AG09309 (cell line): ENCODE measurements at places on chromosomes 12 and 14.
A peak's percentile ranks its signal among the peaks of the same experiment; 100 is the strongest.

DNA sequence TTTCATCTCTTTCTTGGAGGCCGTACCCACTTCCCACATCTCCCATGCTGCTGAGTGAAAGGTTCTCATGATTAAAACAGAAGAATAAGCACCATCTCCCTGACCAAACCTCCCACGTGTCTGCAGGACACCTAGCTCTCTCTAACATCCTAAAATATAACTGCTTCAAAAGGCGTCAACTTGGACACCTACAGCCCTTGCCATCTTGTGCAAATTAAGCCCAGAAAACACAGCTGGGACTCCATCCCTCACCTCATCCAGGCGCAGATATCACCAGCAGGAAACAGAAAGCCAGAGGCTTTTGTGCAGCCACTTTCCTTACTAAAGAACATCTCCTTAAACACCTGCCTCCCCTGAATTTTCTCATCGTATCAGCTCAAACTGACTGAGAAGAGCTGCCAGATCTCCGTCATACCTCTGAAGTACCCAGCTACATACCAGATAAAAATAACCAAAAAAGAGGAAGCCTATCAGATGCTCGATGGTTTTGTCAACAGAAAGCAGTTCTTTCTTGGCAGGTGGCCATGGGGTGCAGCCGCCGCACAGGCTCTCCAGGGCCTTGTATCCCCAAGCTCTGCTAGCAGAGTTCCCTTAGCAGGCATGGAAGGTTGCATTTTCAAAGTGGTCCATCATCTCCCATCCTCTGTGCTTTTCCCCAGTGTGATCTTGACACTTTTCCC lies 28.8 kb downstream of the MAP3K9 start:
- DNase-seq: no peak

DNA sequence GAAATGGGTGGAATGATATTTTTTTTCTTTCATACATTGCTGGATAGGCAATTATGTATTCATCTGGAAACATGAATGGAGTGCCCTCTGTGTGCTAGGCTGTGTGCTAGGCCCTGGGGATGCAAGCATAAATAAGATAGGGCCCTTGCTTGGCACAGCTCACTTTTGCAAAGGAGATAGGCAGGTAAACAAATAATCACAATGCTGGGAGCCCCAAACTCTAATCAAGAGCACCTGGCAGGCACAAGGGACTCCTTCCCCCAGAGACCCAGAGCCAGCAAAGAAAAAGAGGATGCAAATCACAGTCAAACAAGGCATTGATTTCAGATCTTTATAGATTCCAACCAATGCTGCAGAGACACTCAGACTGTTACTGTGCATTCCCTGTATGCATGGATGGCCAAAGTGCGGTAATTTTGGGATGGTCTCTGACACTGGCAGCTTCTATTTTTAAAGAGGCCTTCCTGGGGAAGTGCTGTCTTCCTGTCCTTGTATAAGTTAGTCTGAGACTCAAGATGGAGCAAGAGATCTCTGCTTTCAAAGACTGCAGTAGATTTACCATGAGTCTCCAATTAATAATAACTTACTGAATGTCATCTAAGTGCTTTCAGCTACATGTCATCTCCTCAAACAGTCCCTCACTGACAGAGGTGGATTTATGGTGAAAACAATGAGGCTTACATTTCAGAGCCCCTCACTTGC lies 45.1 kb upstream of the CPM start:
- DNase-seq: no peak

DNA sequence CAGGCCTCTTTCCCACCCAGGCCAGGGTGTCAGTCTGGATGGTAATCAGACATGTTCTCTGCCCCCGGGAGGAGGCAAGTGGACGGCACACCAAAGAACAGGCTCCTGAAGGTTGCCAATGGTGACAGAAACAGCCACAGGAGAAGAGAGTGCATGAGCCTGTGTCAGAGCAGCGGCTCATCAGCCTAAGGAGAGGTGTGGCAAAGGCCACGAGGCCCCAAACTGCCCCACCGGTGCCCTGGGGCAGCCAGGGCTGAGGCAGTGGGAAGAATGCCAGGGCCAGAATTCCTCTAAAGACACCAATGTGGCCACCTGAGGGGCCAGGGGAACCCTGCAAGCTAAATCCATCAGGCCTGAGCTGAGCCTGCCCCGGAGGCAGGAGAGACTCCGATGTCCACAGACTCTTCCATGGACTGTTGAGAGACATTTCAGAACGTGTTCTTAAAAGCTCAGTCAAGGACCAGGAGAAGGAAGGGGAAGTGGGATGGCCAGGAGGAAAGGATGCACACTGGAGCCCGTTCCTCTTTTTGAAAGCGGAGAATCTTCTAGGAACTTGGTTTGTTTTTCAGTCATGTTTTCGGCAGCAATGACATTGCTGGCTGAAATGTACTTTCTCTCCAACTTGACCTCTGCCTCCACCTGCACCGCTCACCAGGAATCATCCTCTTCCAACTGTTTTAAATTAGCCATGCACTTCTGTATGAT lies 176.3 kb upstream of the FKBP4 start:
- DNase-seq: no peak

DNA sequence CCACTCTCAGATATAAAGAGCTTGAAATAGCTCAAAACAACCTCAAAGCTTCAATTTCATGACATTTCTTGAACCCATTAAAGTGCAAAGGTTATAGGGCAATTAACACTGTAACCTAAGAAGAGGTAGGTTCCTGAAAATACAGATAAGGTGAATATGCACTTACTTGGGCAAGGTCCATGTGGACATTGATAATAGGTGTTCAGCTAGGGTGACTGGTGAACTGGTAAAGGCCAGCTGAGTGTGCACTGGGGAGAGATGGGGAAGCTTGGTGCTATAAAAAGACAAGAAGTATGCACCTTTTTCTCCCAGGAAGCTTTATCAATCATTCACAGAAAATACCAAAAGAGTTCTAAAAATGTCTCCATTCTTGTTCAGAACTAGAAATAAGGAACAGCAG lies 418.6 kb downstream of the SLC16A7 start:
- DNase-seq: no peak

DNA sequence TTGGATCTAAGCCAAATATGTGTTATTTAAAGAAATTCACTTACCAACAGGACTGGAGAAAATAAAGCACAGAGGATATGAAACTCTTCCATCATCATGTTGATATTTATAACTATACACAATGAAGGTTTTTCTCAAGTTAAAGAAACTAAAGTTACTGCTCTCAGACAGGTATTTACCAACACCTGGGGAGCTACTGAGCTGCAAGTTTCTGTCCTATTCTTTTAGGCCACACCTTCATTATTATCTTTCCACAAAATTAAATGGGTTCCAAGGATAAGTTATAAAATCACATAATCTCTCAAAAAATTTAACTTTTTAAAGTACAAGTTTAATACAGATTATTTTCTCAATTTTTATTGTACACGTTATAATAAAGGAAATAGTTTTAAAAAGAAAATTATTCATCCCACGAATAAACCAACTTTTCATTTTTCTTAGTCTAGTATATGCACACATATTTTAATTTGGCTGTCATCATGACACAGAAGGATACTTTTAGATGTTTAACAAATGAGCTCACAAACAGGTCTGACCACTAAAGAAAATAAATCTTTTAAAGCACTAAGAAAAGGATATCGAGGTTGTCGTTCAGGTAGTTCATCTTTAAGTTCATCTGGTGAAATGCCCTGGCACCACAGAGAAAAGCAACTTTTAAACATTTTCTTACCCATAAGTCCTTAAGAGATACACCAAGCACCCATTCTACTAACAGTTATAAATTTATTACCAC lies 7.8 kb downstream of the GMFB start:
- DNase-seq: no peak

DNA sequence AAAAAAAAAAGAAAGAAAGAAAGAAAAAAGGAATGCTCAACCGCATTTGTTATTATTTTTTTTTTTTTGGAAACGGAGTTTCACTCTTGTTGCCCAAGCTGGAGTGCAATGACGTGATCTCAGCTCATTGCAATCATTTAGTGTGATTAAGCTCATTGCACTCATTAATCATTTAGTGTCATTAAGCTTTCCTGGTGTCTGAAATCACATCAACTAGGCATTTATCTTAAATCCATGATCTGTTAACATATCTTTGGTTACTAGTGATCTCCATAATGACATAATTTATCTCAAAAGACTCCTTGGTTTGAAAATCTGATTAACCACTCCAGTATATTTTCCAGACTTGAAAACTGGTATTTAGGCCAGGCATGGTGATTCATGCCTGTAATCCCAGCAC lies 26.3 kb downstream of the ETFBKMT start:
- DNase-seq: no peak

DNA sequence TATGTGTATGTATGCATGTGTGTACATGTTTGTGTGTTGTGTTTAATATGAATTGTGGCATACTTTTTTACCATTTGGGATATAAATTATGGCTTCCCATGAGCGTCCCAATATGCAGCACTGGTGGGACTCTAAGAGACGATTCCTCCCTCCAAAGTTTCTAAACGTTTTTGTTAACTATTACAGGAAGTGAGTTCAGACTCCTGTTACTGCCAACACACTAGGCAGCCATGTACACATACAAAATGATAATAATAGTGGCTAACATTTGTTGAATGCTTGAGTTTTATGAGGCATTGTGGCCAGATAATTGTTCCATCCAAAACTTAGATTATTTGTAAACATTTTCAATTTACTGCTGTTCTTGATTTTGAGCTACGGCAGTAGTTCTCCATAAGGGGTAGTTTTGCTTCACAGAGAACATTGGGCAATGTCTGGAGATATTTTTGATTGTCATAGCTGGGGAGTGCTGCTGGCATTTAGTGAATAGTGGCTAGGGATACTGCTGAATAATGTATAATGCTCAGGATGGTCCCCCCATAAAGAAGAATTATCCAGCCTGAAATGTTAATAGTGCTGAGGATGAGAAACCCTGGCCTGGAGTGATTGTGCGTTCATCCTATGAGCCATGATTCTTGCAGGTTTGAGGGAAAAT lies 45.1 kb downstream of the ARID2 start:
- DNase-seq: no peak

GRCh38 chr14:98177551-98177950 lies 1094.4 kb downstream of the BCL11B start:
- no peak for DNase-seq

DNA sequence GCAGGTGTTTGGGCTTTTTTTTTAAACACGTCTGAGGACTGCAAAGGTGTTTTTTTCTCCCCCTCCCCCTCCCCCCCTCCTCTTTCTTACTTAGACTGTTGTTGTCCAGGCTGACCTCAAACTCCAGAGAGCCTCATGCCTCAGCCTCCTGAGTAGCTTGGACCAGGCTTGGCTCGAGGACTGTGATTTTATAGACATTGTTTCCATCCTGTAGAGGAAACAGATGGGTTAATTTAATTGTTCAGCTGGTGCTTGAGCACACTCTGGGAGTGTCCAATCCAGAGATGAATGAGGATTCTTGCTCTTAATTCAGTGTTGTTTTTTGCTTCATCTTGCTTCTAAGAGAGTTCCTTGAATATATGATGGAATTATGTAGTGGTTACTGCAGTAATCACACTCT lies 42.1 kb downstream of the RASSF3 start:
- DNase-seq: no peak

GRCh38 chr12:106918746-106919145 lies 37.0 kb upstream of the TMEM263 start:
- DNase-seq: no peak

DNA sequence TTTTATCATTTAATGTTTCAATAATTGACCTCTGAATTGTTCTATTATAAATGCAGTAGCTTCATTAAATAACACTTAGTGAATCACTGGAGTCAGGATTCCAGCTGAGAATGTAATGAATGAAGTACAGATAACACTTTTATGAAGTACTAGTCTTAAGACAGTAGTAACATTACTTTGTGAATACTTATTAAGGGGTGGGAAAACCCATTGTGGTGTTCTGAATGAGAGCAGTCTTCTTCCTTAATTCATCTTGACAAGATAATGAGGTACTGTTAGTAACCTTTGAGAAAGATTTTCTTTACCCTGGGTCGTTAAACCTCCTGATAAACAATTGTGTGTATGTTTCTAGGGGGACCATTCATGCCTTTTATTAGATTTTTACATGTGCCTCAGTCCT lies 12.7 kb downstream of the NUP107 start:
- DNase-seq: no peak

DNA sequence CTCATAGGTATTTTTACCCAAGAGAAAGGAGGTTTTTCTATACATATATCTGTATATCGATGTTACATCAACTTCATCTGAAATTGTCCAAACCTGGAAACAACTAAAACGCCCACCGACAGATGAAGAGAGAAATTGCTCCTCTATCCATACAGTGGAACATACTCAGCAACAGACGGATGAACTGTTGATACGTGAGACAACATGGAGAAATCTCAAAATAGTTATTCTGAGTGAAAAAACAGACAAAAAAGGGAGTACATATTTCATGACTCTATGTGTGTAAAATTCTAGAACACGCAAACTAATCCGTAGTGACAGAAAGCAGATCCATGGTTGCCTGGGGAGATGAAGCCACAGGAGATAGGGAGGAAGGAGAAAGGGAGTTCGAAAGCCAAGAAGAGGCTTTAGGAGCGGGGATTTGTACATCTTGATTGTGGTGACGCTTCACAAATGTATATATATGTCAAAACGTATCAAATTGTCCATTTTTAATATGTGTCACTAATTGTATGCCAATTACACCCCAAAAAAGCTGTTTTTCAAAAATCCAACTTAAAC lies 37.6 kb upstream of the C14orf180 start:
- no peak for DNase-seq

- DNase-seq: peak; percentile 70
Measured at GRCh38 chr12:632102-632696, 31.0 kb downstream of the NINJ2 start.

DNA sequence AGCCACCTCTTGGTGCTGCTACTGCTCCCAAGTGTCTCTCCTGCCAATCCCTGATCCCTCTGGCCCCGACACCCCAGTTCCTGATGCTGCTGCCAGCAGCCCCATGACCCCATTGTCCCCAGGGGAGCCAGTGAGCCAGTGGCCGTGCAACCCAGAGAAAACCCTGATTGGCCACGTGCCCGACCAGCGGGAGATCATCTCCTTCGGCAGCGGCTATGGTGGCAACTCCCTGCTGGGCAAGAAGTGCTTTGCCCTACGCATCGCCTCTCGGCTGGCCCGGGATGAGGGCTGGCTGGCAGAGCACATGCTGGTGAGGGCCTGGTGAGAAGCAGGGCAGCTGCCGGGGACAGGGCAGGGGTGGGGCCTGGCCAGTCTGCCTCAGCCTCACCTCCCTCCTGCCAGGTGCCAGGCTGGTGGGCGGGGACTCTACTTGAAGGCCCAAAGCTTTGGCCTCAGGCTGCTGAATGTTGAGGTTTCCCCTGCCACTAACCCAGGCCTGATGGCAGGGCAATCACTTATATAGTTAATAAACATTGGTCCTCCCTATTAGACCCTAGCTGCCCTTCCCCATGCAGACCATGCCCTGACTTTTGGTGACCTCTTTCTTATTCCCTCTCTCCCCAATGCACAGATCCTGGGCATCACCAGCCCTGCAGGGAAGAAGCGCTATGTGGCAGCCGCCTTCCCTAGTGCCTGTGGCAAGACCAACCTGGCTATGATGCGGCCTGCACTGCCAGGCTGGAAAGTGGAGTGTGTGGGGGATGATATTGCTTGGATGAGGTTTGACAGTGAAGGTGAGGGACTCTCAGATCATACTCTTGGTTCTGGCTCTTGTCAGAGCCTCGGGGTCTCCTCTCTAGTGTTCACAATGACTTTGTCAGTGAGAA lies 5.1 kb downstream of the PCK2 start:
- DNase-seq: no peak
